ENCODE measurements at places on chromosomes 2 and 18.

DNA sequence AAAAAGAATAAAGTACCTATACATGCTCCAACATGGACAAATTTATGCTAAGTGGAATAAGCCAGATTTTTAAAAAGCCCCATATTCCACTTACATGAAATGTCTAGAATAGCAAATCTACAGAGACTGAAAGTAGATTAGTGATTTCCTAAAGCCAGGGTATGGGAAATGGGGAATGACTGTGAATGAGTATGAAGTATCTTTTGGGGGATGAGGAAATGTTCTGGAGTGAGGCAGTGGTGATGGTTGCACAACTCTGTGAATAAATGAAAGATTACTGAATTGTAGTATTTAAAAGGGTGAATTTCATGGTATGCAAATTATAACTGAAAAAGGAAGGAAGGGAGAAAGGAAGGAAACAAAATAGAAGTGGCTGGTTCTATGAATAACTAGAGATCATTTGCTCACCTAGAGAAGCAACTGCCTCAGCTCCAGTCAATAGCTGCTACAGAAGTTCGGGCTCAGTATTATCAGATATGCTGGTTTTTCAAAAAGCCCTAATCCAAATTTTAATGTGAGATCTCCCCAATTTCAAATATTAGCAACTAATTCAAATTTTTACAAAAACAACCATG lies 39.3 kb downstream of the MAP3K2 start:
- DNase-seq: no peak

- no peak for DNase-seq
Measured at GRCh38 chr2:32746669-32747068, 118.8 kb downstream of the TTC27 start.

GRCh38 chr2:191451116-191451515 lies 205.9 kb downstream of the MYO1B start:
- no peak for DNase-seq

DNA sequence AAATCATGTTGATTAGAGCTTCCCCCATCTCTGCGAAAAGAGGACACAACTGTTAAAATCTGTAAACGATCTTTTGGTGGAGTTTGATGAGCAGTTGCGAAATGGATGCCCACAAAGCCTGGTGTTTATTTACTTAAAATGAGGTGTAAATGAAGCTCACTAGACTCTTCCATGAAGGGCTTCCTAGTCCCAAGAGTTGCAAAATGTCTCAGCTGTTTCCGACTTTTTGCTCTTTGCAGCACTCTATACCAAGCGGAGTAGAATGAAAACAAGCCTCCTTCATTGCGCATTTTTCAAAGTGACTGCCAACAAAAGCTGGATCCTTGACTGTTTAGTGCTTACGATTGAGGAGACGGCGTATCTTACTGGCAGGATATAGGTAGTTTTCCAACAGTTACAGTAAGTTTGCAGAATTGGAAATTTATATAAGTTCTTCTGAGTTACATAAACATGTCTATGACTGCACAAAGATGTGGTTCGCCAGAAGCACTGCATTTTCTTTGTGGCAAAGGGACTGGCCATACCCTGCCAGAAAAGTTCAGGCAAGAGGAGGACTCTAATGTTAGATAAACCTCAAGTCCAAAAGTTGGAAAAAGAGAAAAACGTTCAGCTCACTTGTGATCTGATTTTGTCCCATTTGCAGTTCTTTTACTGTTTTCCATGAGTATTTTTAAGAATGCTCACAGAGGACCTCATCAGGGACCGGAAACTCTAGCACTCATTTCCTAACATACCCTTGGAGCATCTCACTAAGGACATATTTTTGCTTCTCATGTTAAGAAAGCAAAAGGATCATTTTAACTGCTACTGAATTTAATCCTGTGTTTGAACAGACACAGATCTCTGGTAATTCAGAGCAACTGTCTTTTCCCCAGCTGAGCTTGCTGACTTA lies 42.7 kb downstream of the COLEC12 start:
- DNase-seq: no peak

DNA sequence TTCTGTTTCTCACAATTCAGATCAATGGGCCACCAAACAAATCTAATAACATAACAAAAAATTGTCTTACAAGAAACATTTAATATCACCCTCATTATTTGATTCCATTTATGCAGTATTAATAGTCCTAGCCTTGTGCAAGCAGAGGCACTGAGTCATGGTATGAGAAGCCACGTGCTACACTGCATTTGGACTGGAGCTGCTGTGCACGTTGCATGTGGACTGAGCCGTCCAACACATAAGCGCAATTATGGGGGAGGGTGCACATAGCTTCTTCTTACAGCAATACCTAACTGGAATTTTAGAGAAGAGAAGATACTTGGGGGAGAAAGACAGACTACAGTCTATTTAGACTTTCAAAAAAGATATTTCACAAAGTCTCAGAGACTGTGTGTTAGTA lies 329.6 kb upstream of the ID2 start:
- no peak for DNase-seq

- DNase-seq: no peak
Measured at GRCh38 chr2:100968146-100969145, 33.6 kb upstream of the RPL31 start.

- no peak for DNase-seq
Measured at GRCh38 chr2:172470958-172471922, 43.9 kb downstream of the ITGA6 start.
